ENCODE measurements at places on chromosomes 1 and 21. TPM values are rescaled to one million over a fixed set of nuclear protein-coding genes. Genes with fewer than 3 reads are reported as not detected.

SLC5A3 gene
- 24.0 TPM for total RNA-seq

CYP4A11 gene
- not detected for total RNA-seq

PKLR gene
- not detected for total RNA-seq

CSMD2 gene
- total RNA-seq: not detected

S100A6 gene
- total RNA-seq: 444 TPM

CSF1 gene
- total RNA-seq: 42.4 TPM

SLC5A9 gene
- total RNA-seq: not detected

SLAMF8 gene
- 0.47 TPM for total RNA-seq

FCAMR gene
- total RNA-seq: not detected

CR1 gene
- 0.25 TPM for total RNA-seq

KCNE2 gene
- total RNA-seq: not detected

- no peak for DNase-seq
Observed at GRCh38 chr1:58932859-58933598, 149.2 kb upstream of the JUN start.

DNA sequence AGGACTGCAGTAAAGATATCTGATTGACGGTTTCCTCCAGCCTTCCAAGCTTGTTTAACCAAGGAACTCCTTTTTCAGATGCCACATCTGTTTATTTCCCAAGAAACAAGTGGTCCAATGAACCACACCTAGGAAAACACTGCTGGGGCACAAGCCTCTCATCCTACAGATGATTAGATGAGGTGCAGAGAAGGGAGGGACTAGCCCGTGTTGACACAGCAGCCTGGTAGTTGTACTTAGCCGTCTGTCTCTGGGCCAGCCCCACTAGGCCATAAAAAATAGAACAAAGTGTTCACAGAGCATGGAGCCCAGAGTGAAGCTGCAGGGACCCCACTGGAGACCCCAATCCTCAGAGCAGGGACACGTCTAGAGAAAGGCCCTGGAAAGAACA is 32.1 kb downstream of the LRP8 start:
- no peak for DNase-seq

DNA sequence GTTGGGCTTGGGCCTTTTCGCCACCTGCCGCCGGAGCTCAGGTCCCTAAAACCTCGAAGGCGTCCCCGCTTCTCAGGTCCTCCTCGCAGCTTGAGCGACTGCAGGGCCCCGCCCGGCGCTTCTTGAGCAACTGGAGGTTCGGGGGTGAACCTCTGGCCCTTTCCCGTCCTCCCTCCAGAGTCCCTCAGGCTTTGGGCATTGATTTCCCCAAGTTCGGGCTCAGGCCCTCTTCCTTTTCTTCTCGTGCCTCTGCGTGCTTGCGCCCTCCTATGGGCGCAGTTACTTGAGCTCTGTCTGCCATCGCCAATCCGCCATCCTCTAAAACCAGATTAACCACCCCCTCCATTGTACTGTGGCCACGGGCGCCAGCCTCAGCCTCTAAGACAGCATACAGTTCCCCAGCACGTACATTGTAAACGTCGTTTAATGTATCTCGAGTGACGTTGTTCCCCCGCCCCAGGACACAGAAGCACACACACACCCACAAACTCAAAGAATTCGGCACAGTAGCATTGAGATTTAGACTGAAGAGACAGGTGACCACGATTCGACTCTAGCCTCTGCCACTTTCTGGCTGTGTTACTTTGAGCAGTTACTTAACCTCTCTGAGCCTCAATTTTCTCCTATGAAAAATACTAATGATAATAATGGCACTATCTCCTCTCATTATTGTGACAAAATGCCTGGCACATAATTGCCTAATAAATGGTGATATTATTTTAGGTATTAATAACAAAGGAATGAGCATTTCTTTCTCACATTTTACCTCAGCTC is 22.6 kb downstream of the BTG2 start:
- DNase-seq: peak; percentile 84

DNA sequence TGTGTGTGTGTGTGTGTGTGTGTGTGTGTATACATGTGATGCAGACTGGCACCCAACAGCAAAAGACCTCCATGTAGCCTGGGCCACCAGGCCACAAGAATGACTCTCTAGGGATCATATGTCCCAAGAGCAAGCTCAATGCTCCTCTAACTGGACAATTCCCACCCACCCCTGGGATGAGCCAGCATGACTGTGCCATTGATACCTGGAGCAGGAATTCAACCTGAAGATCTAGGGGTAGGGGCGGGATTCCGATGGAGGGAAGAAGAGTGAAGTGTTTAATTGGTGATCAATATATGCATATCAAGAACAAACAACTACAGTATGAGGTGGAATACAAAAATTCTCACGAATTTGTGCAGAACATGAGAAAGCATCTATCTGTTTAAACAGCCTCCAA is 136.2 kb downstream of the PSMG1 start:
- DNase-seq: no peak

DNA sequence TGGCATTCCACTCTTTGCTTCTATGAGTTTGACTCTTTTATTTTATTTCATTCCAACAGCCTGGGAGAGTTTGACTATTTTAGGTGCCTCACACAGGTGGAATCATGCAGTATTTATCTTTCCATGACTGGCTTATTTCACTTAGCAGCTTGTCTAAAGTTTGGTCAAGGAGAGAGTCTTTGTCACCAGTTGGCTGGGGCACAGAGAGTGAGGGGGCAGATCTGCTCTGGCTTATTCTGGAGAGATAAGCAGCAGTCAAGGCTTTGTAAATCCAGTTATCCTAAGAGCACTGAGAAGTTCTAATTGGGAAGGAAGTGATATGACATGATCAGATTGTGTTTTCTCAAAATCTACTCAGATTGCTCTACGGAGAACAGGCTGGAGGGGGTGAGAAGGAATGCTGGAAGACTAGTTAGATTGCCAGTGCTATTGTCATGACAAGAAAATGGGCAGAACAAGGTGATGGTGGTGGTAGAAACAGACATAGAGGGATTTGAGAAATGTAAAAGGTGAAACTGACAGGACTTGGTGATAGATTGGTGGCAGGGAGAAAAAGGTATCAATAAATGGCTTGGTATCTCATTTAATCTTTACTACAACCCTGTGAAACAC is 12.1 kb upstream of the CTTNBP2NL start:
- no peak for DNase-seq

DNA sequence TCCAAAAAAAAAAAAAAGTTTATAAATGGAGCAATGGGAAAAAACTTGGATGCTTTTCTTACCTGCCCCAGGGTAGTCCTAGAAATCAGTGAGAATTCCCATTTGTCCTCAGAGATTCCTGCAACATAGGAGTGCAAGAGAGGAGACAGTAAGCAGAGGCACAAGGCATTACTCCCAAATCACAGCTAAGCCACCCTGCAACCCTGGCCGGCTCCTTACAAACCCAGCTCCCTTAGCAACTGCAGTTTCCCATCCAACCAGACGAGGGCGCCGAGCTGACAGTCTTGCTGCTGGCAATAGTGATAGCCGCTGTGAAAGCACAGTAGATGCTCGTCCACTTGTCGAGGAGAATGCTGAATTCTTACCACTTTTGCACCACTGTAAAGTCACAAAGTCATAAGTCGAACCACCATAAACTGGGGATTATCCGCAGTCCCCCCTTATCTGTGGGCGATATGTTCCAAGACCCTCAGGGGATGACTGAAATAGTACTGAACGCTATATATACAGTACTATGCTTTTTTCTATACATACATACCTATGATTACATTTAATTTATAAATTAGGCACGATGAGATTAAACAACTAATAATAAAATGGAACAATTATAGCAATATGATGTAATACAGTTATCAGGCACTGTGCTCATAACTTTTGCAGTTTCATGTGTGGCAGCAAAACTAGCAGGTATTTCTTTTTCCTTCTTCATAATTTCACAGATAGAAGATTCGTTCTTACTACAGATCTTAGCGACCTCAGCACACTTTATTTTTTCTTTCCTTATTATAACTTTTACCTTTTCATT is 6.0 kb upstream of the PITHD1 start:
- peak; percentile 90 for DNase-seq

DNA sequence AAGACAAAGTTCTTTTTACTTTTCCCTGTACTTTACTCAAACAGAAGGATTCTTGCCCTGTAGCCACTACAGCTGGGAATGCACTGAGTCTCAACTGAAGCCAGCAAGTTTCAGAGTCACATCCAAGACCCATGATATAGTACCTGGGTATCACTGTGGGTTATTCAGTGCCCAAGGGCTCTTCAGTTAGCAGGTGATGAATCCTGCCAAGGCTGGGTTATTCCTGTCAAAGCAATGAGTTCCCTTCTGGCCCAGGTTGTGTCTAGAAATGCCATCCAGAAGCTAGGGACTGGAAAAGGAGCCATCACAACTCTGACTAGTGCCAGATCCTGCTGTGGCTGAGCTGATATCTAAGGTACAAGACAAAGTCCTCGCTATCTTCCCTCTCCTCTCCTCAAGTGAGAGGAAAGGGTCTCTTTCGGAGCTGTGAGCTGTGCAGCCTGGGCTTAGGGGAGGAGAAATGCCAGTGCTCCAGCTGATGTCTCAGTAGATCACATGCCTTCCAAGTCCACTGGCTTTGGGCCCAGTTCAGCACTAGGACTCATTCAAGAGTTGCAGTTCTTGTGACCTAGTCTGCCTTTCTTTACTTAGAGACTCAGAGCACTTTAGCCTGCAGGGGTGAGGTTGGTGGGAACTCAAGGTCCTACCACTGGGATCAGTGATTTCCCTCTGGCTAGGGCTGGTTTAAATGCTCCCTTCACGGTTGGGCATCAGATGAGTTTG is 369.4 kb downstream of the TBX15 start:
- no peak for DNase-seq

- DNase-seq: no peak
Observed at GRCh38 chr1:171800342-171800741, 18.9 kb downstream of the METTL13 start.

DNA sequence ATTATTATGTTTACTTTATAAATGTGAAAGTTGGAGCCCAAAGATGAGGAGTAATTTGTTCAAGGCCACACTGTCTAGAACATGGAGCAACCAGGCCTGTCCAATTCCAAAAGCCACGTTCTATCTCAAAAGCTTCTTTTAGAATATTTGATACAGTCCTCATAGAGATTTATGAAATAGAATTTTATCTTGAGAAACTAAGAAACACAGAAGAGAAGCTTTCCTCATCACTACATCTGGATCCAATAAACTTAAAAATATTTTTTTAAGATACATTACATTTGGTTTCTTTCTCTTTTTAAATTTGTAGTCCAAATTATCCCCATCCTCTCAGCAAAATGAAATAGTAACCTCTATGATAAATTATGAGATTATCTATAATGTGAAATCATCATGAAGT is 58.9 kb downstream of the DDAH1 start:
- DNase-seq: no peak

DNA sequence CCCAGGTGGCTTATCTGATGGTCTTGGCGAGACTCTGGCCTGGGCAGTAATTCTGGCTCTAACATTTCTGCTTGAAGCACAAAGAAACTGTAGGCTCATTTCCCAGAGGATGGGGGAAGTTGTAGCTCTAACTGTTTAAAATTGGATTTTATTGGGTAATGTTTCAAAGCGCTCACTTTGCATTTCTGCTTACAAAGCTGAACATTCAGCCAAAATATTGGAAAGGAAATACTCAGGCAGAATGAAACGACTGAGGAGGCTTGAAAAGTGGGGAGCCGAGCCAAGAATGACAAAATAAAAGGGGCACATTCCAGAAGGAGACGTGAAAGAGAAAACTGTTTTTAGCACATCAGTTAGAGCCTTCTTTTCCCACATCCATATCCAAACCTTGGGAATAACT is 202.6 kb downstream of the GRIK1 start:
- no peak for DNase-seq

DNA sequence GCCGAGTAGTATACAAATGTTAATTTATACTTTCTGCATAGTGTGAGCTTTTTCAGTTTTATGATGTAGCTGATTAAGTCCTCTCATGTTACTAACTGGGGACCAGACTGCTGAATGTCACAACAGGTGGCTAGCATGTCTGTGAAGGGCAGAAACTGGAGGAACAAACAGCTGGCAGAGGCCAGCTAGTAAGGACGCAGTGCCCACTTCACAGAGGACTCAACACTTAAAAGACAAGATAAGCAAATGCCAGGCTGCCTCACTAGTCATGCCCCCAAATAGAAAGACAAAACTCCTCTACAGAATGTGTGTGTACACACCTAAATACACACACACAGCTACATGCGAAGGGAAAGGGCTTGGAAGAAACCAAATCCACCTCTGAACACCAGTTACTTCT is 73.8 kb upstream of the ZNF678 start:
- no peak for DNase-seq

GRCh38 chr1:17028662-17029188 is 17.0 kb upstream of the ATP13A2 start:
- DNase-seq: no peak

GRCh38 chr1:205575294-205575885 is 56.4 kb downstream of the ELK4 start:
- no peak for DNase-seq

DNA sequence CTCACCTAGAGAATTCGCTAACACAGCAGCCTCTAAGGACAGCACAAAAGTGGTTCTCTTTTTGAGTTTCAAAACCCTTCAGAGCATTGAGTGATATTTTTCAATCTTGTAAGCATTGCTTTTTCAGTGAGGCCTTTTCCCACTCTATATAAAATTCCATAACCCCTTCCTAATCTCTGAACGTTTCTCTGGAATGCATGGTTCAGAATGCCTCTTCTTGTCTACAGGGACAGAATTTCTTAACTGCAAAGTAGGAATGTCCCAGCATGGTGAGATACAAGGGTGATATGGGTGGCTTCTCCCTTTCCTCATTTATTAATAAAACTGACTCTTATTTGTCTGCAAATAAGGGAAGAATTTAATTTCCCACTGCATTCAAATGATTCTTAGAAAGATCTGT is 377.9 kb downstream of the LTN1 start:
- no peak for DNase-seq

GRCh38 chr1:61221642-61222041 is 139.3 kb downstream of the NFIA start:
- DNase-seq: no peak

- peak; percentile 74 for DNase-seq
Observed at GRCh38 chr1:16082283-16083038, 9.0 kb upstream of the FAM131C start.

- peak; percentile 17 for DNase-seq
Observed at GRCh38 chr1:115706587-115707425, 61.7 kb downstream of the CASQ2 start.

DNA sequence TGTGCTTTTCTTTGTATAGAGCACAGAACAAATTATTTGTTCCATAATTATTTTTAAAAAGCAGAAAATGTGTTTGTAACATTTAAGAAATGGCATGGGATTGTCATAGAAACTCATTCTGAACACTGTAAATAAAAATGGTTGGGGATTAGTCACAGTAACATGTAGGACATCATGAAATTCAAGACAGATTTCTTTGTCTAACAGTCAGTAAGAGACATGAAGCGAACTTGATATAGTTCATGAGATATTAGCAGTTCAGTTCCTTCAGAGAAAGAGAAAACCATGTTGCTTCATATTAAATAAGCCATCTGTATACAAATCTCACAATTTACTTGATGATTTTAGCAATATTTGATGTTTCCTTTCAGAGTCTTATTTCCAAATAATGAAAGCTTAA is 19.7 kb downstream of the NFIA start:
- no peak for DNase-seq

DNA sequence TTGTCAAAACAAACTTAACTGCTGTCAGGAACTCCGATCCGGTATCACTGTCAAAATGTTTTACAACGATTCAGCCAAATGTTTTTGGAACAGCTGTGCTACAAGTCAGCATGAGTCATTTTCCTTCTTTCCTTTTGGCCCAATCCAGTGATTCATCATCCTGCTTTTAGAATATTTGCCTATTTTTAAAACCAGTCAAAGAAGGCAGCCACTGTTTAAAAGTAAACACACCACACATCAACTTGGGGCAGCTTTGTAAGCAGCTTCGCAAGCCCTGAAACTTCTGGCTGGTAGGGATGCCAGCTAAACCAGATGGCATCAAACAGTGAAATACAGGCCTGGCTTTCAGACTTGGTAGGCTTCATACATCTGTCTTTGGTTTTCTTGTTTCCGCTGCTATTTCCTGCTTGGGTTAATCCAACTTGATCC is 14.9 kb downstream of the MAP3K7CL start:
- DNase-seq: peak; percentile 16
